ENCODE measurements at places on chromosomes 1 and 21.
A peak's percentile ranks its signal among the peaks of the same experiment; 100 is the strongest.

- no peak for DNase-seq
Measured at GRCh38 chr1:166875302-166875733, 746 bp downstream of the TADA1 start.

- DNase-seq: no peak
Measured at GRCh38 chr21:42302794-42303193, 12.4 kb downstream of the TFF3 start.

DNA sequence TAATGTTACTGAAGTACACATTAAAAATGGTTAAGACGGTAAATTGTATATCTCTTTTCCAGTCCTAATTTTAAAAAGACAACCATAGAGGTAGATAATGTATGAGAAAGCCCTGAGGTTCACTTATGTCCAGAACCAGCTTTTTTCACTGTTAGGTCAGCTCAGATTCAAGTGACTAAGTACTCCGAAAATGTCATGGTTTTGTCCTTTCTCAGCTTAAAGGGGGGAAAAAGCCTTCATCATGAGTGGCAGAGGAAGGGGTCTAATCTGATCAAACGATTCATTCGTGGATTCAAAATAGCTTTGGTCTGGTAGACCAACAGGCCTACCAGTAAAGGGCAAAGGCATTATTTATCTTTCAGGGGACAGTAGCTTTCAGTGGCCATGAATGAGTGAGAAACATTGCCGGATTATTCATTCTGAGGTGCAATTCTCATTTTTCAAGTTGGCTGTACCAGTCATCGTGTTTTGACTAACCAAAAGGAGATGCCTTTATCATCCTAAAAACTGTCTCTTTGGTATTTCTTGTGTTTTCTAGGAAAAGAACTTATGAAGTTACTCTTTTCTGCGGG is 208.4 kb downstream of the HHIPL2 start:
- no peak for DNase-seq

DNA sequence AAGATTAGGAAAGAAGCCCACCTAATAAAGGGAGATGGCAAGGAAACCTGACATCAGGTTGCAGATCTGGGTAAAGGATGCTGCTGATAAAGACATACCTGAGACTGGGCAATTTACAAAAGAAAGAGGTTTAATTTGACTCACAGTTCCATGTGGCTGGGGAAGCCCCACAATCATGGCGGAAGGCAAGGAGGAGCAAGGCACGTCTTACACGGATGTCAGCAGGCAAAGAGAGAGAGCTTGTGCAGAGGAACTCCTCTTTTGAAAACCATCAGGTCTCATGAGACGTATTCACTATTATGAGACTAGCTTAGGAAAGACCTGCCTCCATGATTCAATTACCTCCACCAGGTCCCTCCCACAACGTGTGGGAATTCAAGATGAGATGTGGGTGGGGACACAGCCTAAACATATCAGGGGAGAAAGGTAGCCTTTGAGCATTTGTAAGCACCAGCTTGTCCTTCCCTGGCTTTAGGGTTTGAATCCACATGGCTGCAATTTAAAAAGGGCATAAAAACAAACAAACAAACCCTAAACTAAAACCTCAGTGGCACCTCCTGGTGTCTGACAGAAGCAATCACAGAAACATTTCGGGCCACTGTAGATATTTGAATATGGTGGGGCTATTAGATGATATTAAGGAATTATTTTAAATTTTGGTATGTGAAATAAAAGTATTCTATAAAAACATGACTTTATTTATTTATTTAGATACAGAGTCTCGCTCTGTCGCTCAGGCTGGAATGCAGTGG is 33.1 kb downstream of the SLC2A7 start:
- no peak for DNase-seq

DNA sequence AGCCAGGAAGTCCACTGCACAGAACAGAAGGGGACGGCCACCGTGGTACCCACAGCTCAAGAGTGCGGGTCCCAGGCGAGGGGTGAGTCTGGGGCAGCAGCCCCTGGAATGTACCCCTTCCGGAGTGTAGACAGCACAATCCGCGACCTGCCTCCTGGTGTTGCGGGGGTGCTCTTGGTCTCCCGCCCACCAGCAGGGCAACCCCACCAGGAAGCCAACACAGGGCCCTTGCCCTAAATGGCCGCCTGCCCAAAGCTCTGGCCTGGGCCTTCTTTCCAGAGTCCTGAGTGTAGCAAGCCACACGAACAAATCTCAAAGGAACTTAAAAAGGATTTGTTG is 1.1 kb upstream of the SLC19A1 start:
- DNase-seq: no peak

DNA sequence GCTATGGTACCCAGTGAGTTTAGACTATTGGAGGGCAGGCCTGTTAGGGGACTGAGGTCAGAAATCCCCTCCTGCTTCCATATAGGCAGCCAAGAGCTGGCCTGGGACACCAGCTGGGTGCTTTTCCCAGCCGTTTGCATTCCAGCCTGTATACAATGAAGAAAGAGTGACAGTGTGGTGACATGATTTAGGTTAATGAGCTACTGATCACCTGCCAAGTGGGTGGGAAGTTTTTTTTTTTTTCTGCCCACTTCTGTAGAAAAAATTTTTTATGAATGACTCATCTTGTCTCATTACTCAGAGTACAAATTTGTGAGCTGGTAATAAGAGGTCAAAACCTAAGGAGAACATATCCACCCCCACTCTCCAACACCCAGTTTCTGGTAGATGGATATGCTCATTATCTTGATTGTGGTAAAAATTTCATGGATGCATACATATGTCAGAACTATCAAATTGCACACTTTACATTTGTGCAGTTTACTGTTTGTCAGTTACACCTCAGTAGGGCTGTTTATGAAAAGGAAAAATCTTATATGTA is 16.4 kb upstream of the CGN start:
- peak; percentile 83 for DNase-seq

DNA sequence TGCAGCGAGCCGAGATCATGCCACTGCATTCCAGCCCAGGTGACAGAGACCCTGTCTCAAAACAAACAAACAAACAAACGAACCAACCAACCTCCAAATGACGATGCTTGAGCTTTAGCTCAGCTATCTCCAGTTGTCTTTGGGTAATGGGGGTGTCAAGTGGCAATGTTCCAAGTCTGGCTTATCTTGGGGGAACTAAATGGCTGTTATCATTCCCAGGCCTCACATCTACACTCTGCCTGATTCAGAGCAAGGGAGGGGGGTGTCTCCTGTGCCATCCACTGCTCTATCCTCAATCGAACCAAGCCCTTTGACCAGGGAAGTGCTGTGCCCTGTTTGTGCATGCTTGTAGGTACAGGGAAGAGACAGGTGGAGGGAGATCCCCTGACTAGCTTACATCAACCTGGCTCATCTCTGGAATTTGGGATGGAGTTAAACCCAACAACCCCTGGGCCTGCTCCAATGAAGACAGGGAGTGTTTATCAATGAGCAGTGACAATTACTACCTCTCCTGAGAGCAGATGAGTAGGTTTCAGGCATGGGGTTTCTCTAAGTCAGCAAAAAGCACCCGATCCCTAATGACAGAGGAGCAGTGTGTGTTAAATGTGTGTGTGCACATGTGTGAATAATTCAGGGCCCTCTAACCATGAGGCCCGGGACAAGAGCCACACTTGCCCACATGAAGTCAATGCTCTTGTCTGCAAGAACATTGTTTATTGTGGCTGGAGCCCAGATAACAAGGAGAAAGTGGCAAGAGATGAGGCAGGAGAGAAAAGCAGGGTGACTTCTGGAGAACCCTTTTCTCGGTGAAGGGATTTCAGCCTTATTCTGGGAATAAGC is 20.3 kb upstream of the IL6R start:
- no peak for DNase-seq

GRCh38 chr1:205243350-205244191 is 15.8 kb downstream of the TMCC2 start:
- DNase-seq: no peak

GRCh38 chr1:3389093-3389833 is 65.2 kb upstream of the ARHGEF16 start:
- DNase-seq: no peak

DNA sequence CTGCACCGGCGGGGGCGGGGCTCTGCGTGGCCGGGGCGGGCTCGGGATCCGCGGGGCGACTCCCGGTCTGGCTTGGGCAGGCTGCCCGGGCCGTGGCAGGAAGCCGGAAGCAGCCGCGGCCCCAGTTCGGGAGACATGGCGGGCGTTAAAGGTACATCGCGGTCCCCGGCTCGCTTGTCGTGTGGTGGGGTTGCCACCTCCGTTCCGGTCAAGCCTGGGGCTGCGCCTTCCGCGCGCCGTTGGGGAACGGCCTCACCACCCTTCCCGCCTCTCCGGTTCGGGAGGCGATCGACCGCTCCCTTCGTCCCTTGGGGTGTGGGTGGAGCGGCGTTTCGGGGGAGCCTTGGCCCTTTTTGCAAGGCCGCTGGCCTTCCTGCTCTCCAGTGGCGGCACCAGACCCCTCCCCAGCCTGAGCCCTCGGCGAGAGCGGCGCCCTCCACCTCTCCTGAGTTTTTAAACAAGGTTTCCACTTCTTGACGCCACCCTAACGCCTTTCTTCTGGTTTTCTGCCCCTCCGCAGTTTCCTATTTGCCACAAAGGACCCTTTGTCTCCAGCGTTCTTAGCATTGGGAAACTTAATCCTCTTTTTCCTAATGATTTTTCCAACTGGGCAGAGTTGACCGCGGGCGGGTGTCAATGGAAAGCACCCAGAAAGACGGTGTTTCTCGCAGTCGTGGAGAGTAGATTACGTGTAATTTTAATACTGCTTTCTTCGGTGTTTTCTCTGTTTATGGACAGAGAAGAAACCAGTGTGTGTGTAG is at the start of the genes LEPR and LEPROT:
TSS of gene LEPR (plus strand) at position 79 of the 761 bp plus-strand sequence. CDS start 144,898 bp downstream, outside the sequence.
TSS of gene LEPROT (plus strand) at position 79 of the 761 bp plus-strand sequence. CDS start at position 136, 57 bp downstream.
- no peak for DNase-seq

DNA sequence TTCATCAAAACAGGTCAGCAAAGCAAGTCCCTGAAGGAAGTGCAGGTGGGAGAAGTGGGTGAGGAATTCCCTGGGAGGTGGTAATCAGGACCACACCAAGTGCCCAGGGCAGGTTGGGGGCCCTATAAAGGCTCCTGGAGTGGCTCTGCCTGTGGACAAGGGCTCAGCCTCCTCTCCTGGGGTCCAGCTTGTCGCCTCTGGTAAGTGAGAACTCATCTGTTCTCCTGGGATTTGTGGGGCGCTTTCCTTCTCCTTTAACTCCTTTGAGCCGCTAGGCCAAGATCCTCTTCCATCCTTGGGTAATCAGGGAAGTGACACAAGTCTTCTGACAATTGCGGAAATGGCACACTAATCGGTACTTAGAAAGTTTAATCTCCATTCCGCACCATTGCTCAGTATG is at the start of gene SPRR4:
TSS of gene SPRR4 (plus strand) at position 154 of the 400 bp plus-strand sequence. CDS start 1,243 bp downstream, outside the sequence.
- no peak for DNase-seq

GRCh38 chr1:18919956-18920355 is 17.6 kb upstream of the ALDH4A1 start:
- no peak for DNase-seq

GRCh38 chr21:42582787-42583476 is 69.3 kb downstream of the SLC37A1 start:
- no peak for DNase-seq

GRCh38 chr1:47866601-47867437 is 130.4 kb downstream of the TRABD2B start:
- no peak for DNase-seq

DNA sequence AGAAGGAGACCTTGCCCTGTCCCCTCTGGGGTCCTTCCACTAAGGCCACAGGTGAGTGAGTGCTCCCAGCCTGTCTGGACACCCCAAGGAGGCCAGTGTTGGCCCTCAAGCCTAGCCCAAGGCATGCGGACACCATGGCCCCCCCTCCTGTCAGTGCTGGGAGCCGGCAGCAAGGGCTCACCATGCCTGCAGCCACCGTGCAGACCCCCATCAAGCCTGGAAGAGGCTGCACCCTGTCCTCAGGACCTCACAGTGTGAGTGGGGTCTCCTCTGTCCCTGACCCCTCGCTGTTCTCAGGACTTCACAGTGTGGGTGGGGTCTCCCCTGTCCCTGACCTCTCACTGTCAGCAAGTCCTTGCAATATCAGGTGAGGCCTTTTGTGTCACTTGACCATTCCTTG is 33.2 kb upstream of the PRSS38 start:
- DNase-seq: no peak

GRCh38 chr21:27715131-27715530 is 748.2 kb upstream of the ADAMTS5 start:
- DNase-seq: no peak

DNA sequence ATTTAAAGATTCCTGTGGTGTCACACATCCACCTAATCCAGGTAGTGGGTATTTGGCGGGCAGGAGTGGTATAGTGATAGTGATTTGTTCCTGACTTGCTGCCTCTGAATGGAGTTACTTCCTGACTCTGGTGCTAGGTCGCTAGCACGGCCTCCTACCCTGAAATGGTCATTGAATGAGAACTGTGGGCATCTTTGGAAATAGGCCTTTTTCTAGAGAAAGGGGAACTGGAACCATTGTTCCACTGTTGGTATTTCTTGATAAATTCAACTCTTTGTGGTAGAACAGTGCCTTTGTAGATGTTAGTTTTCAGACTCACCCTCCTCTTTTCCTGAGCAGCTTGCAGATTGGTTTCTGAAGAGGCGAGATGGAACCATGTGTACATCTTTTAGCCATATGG is 1.5 kb downstream of the QSOX1 start:
- DNase-seq: no peak

DNA sequence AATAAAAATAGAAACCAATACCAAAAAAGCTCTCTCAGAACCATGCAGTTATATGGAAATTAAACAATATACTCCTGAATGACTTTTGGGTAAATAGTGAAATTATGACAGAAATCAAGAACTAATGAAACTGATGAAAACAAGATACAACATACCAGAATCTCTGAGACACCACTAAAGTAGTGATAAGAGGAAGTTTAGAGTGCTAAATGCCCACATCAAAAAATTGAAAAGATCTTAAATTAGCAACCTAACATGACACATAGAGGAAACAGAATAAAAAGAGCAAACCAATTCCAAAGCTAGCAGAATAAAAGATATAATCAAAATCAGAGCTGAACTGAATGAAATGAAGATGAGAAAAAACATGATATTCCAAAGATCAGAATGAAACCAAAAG is 430.9 kb downstream of the LTN1 start:
- no peak for DNase-seq

DNA sequence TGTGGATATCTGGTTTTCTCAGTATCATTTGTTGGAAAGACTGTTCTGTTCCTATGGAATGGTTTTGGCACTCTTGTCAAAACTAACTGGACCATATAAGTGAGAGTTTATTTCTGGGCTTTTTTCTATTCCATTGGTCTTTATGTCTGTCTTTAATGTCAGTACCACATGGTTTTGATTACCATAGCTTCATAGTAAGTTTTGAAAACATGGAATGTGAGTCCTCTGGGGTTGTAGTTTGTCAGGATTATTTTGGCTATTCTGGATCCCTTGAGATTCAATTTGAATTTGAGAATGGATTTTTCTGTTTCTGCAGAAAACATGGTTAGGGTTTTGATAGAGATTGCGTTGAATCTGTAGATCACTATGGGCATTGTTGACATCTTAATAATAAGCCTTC is 107.9 kb downstream of the ZFYVE9 start:
- no peak for DNase-seq

Data from HCEC 1CT (cell line).